ENCODE measurements at places on chromosomes 2 and 18. TPM values are rescaled to one million over a fixed set of nuclear protein-coding genes. Genes with fewer than 3 reads are reported as not detected.

DNA sequence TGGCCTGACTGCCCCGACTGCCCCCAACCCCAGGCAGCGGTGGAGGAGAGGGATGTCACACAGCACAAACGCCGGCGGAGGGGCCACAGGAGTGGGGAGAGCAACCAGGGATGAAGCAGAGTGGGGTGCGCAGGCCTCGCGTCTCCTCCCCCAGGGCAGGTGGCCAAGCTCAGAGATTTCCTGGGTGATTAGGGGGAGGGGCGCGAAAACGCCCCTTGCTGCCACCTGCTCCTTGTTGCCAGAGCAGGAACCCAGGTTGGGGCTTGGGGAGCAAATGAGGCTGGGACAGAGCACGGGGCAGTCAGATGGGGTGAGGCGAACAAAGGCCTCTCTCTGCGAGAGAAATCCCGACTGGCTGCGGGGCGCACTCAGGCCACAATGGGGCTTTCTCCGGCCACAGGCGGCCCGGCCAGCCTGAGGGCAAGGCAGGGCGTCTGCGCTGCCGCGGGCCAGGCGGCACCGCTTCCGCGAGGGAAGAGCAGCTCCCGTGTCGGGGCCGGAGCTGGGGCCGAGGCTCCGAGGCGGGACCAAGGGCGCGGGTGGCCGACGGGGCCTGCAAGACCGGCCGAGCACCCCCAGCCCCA is 11.5 kb downstream of the TEX44 start:
- DNase-seq, result no peak

The FIGLA gene
- not detected for total RNA-seq

DNA sequence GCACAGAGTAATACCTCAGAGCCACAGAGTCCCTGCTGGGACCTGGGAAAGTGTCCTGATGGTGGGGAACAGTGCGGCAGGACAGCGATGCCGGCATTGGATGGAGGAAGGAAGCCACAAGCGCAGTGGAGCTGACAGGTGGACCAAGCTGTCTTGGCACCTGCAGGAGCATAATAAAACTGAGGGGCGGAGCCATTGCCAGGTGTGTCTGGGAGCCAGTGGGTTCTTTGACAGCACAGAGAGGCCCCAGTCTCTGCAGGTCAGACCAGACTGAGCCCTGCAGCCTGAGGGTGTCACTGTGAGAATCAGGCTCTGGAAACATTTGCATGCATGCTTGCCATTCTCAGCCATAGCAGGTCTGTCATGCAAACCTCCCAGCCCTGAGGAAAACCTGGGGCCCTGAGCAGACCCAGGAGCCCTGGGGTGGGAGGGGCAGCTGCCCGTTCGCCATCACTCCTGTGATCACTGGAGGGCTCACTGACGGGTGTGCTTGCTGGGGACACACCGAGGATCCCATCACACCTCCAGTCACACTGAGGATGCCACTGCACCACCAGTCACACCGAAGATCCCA is 210.5 kb upstream of the HDAC4 start:
- peak; percentile 17 for DNase-seq

The EFR3B gene
- total RNA-seq, result 2.2 TPM

The CREG2 gene
- 0.09 TPM for total RNA-seq

The CNDP2 gene
- 78.8 TPM for total RNA-seq

GRCh38 chr18:21309248-21309647 is 67.2 kb downstream of the GREB1L start:
- no peak for DNase-seq

DNA sequence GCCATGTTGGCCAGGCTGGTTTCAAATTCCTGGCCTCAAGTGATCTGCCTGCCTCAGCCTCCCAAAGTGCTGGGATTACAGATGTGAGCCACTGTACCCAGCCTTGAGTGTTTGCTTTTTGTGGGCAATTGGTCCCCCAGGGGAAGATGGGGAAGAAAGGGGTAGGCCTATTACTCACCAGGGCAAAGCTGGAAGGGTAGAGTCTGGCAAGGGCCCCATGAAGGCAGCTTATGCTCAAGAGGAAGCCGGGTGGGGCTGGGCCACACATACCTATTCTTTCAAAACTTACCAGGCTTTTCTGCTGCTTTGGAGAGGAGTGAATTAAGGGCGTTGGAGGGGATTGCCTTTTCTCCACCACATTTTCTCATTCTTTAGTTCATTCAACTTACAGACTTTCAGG is 24.5 kb upstream of the CD28 start:
- DNase-seq, result no peak

The ELOA2 gene
- total RNA-seq, result not detected

The PSTPIP2 gene
- 10.4 TPM for total RNA-seq

GRCh38 chr18:22318745-22319407 is 98.8 kb downstream of the CTAGE1 start:
- DNase-seq, result no peak

DNA sequence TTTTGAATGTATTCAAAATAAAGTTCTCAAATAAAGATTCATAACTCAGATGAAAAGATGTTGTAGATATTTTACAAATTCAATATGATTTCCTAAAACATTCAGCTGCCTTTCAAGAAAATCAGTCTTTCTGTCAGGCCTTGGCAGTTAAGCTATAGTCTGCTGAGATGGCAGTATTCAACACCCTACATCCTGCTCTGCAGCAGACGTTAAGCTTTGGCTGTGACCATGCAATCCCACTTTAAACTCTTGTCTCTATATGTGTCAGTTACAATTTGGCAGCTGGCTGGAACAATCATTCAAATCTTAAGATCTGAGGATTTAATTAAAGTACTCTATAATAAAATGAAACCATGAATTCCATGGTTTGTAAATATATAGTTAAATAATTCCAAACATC is 567.3 kb upstream of the ZNF804A start:
- DNase-seq, result no peak

DNA sequence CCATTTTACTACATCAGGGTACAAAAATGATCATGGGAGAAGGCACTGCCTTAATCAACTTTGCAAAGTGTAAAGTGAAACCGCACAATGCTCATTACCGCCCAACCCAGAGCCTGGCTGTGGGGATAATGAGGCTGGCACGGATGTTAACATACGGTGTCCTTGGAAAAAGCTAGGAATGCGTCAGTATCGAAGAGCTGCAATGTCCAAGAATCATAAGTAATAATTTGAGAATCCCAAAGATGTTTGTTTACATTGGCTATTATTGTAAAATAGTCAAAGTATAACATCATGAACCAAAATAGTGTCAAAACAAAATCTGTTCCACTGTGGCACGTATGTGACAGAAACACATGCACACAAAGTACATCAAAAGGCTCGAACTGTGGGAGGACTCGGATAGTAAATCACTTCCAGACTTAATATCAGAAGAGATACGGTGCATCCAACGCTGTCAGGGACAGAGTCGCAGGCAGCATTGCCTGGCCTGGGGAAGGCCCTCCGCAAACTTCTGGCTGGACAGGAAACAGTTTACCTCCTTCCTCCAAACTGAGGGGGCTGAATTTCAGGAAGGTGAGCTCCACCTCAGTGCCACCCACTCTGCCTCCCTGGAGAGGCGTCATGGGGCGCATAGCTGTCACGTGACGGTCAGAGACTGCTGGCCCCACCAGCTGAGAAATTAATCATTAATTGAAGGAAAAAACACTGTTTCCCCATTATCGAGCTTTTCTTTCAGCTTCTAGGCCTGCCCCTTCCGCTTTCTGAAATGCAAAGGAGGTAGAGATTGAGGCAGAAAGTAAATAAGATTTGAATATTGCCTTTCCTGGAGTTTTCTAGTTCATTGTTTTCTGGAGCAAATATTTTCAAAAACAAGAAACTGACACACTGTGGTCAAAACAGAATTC is 1.8 kb upstream of the ID2 start:
- DNase-seq, result no peak

DNA sequence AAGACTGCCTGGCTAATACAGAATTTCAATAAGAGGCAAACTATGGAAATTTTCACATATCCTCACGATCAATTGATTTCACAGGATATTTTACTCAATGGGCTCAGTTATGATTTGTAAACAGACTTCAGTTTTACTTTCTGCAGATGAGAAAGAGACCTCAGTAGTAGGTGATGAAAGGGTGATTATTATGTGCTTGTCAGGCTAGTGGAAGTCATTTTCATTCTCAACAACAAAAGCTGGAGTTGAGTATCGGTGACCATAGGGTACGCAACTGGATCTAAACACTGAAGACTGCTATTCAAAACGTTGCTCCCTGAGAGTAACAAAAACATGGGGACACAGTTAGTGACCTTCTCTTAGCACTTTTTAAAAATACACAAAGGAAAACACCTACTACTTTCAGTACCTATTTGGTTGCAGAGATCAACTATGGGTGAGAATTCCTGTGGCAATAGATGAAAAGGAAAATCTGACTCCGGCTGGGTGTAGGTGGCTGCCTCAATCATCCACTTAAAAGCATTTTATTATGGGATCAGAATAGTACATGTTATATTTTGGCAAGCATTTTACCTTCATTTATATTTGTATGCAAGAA is 126.2 kb upstream of the VRK2 start:
- no peak for DNase-seq

The ABHD3 gene
- total RNA-seq, result 26.8 TPM

GRCh38 chr2:223052548-223053483 is 826 bp downstream of the KCNE4 start:
- no peak for DNase-seq

DNA sequence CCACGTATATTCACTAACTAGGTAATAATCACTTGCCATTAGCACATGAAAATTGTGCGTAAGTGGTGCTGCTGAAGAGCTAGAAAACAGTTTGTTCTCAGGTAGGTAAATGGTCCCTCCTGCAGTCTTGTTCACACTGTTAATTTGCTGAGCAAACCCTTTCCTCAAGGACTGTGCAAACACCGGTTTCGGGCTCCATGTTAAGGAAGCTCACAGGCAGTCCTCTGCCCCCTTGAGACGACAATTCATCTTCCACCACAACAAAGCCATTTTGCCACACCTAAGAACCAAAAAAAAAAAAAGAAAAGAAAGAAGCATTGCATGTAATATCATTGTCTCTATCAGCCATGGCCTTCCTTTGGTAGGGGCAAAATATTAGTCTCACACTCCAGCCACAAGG is 193.9 kb downstream of the BCL11A start:
- no peak for DNase-seq

DNA sequence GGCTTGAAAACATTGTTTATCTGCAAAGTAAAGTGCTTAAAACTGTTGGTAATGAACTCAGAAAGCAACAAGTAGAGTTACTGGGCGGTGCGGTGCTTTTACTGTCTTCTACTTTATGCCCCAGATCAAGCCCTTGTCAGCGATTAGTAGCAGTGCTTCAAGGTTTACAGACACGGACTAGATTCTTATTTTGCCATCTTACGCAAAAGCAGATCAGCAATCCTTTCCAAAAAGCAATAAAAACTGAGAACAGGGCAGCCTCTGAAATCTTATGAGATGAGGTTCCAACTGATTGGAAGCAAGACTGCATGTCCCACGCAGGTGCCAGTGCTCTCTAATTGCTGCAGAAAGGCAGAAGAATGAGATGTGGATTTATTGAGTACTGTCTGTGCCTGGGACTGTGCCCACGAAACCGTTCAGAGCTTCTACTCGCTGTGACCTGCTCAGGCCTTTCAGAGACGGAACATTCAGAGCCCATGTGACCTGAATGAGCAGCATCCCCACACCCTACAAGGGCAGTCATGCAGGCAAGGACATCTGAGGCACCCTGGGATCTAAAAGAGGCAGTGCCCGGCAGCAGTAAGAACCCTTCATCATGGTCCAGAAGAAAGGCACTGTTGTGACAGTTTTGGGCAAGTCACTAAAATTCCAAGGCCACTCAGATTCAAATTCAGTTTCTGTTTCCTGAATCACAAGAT is 15.7 kb downstream of the COL4A3 start:
- DNase-seq, result no peak

The NAT8 gene
- not detected for total RNA-seq

- DNase-seq, result peak; percentile 22
Observed at GRCh38 chr2:234963773-234964615, 12.2 kb downstream of the SH3BP4 start.

The OXER1 gene
- total RNA-seq, result 0.44 TPM

DNA sequence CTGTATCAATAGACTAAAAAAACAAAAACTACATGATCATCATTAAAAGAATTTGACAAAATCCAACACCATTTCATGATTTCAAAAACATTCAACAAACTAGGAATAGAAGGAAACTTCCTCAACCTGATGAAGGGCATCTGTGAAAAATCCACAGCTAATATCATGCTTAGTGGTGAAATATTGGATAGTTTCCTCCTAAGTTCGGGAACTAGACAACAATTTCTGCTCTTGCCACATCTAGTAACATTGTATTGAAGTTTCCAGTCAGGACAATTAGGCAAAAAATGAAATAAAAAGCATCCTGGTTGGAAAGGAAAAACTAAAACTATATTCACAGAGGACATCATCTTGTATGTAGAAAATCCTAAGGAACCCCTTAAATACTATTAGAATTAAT is 34.8 kb downstream of the TNS1 start:
- no peak for DNase-seq

- DNase-seq, result no peak
Observed at GRCh38 chr2:149191915-149192314, 138.5 kb upstream of the LYPD6 start.

GRCh38 chr2:15069149-15069548 is 436.6 kb downstream of the LRATD1 start:
- DNase-seq, result no peak

The SLC19A3 gene
- 44.1 TPM for total RNA-seq

GRCh38 chr2:187684174-187684573 is 129.9 kb upstream of the TFPI start:
- no peak for DNase-seq

DNA sequence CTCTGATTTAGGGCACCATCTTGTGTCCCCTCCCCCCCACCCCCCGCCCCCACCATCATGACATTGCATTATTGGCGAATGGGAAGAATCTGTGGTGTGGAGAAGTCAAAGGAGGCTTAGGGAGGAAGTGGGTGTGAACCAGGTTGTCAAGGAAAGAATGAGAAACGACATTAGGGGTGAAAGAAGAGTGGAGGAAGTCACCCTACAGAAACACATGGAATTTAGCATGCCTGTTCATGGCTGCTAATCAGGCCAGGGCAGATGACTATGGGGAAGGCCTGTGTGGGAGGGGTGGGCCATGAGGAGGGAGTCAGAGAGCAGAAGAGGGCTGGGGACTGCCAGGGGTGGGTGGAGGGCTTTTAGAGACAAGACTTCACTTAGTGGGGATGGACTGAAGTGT is 81.6 kb downstream of the AOX1 start:
- no peak for DNase-seq

DNA sequence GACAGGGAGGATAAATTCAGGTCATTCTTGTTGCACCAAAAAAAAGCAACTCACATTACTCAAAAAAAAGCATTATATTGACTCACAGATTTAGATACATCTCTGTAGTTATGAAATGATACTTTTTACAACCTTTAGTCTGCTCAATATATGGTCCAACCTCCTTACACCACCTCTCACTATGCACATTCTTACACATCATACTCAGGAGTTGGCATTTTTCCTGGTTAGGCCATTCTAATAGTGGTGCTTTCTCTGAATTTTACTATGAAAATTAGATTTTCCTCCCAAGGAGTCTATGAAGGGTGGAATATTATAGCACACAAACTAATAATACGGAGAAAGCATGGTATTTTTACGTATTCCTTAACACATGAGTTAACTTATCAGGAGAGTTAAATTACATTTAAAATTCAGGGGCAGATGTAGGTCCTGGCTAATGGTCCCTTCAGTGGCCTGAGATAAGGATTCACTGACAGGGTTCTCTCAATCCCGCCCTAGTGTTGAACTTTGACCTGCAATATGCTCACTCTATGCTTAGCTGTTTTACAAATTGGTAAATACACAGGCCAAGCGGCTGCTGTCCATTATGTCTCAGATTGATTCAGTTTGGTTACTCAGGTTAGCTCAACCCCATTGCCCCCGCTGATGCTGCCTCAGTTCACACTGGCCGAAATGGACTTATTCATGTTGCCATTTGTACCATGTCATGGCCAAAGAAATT is 153.6 kb downstream of the NCKAP5 start:
- no peak for DNase-seq

- no peak for DNase-seq
Observed at GRCh38 chr18:46174342-46175041, 70.3 kb downstream of the HAUS1 start.
